Ovary (tissue), 10 donors: ENCODE measurements at places on chromosomes 13 and 19. TPM values are rescaled to one million over a fixed set of nuclear protein-coding genes. Genes with fewer than 3 reads are reported as not detected.

The DCAF15 gene
- polyA plus RNA-seq = 29.1 TPM

The ATXN8OS gene
- not detected for polyA plus RNA-seq

DNA sequence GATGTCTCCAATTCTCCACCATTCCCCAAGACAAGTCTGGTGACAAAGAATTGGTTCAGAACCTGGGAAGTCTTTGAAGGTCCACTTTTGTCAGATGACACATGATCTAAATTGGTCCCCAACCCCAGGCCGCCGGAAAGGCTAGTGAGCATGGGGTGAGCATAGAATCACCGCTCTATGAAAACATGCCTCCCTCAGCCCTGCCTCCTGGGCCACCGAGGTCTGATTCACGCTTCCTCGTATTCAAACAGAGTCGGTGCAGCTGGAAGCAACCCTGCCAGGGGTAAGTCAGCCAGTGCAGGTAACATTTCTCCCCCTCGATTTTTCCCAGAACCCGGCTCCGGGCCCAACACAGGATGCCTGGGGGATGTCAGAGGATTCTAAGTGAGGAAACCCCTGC lies 33.9 kb upstream of the KLF2 start:
- no peak for DNase-seq

DNA sequence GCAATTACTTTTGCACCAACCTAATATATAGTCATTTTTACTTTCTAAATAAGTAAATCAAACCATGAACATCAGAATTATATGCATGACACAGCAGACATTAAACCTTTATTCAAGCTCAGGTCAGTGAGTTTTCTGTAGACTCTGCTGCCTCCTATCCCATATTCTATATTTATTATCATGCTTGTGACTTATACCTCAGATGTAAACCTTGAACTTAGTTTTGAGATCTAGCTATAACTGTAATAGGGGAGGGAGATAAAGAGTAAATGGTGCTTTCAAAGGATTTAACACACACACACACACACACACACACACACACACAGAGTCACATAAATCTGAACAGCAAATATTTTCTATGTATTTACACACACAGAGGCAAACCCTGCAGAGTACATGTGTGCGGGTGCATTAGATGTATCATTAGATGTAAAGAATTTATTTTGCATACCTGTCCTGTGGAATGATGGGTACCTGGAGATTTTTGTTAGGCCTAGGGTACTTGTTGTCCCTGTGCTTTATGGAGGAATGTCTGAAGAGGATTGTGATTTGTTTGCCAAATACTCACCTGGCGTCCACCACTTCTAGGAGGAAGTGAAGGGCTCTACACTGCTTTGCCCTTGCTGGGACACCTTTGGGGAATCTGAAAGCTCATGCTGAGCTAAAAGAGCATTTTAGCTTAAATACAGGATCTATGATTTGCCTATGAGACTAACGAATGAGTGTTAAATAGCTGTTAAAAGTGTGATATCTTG lies 521.9 kb downstream of the KLF5 start:
- no peak for DNase-seq

The FARP1 gene
- polyA plus RNA-seq = 10.2 TPM

The WBP4 gene
- polyA plus RNA-seq = 13.2 TPM

DNA sequence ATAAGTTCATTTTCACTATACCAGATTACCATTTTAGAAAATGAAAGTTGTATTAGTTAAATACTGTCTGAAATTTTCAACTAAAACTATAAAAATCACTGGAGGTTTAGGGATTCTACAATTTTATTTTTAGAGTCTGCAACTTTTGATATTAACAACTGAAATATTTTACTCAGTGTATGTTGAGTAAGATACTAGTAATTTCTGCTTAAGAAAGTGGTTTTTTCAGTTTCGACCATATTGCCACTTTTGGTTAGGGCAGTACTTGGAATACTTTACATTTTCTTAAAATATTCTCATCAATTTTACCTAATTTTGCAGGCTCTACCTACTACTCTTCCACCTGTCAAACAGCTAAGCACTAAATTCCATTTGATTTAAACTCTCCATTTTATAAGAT lies 59.6 kb downstream of the KCNRG start:
- no peak for DNase-seq

DNA sequence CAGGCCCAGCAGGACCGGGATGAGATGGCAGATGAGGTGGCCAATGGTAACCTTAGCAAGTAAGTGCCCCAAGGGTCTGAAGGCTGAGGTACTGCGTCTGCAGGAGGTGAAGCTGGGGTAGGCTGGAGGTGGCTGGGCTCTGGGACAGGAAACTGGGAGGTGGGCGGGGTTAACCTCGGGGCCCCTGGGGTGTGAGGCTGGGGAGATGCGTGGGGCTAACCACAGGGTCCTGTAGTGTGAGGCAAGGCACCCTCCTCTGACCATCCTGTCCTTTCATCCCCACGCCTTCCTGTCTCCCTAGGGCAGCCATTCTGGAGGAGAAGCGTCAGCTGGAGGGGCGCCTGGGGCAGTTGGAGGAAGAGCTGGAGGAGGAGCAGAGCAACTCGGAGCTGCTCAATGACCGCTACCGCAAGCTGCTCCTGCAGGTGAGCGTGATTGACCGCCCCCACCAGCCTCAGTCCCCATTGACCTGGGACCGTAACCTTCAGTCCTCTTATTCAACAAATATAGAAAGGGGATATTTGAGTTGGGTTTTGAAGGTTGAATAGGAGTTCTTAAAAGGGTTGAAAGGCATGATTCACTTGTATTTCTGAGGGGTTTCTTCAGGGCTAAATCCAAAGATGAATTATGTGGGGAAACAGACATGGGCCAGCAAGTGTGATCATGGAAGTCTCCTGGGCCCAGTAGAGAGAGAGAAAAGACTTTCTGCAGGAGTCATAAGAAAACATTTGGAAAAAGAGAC lies 35.7 kb downstream of the KCNC3 start:
- DNase-seq = no peak

DNA sequence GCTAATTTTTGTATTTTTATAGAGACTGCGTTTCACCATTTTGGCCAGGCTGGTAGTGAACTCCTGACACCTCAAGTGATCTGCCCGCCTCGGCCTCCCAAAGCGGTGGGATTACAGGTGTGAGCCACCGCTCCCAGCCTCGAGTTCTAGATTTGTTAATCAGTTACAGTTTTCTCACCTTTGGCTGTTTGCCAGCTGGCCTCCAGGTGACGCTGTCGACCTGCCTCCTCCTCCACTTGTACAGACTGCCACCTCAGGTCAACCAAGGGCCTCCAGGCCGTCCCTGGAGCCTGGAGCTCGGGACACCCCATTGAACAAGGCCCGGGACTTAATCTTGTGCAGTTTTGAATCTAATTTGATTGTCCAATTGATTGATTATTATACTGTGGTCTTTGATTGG lies 45.5 kb downstream of the IER2 start:
- no peak for DNase-seq

DNA sequence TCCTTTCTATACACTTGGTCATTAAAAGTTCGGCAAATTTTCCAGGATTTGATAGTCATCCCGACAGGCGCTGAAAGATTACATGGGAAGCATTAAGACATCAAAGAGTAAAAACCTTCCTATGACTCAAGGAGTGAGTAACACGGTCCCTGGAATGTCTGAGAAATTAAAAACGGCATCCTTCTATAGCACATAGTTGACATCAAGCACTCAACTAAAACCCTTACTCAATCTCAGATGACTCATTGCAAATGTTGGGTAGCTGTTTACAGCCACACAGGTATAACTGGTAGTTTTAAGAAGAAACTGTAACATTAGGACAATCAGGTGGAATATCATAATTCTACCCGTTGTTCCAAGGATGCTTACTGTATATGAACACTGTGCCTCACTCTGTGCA lies 6.4 kb upstream of the LGALS13 start:
- DNase-seq = no peak

The FCER2 gene
- polyA plus RNA-seq = 0.08 TPM

- no peak for DNase-seq
Observed at GRCh38 chr19:44636439-44637389, 7.0 kb upstream of the PVR start.

DNA sequence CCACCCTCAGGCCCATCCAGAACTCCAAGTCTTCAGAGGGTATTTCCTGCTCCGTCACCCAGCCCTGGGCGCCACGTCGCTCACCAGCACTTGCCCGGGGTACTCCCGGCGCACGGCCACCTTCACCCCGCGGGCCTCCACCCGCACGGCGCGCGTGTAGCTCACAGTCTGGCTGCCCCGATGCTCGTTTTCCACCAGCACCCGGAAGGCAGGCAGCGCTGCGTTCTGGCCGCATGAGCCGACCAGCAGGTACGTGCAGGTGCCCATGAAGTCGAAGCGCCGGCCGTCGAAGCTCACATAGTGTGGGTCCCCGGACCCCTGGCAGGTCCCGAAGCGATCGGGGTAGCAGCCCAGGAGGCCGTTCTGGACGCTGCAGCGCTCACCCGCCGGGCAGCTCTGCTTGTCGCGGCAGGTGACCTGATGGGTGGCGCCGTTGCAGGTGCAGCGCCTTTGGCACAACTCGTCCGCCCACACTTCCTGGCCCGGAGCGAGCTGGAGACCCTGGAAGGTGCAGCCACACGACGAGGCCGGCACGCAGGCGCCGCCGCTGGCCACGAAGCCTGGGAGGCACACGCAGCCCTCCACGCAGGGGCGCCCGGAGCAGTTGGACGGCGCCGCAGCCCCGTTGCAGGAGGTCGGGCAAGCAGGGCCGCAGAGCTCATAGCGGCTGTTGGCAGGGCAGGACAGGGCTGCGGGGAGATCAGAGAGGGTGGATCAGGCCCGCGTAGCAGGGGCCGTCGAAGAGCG lies 19.2 kb downstream of the FCGBP start:
- DNase-seq = no peak

GRCh38 chr13:48403151-48403631 lies 9.7 kb downstream of the LPAR6 start:
- DNase-seq = no peak

DNA sequence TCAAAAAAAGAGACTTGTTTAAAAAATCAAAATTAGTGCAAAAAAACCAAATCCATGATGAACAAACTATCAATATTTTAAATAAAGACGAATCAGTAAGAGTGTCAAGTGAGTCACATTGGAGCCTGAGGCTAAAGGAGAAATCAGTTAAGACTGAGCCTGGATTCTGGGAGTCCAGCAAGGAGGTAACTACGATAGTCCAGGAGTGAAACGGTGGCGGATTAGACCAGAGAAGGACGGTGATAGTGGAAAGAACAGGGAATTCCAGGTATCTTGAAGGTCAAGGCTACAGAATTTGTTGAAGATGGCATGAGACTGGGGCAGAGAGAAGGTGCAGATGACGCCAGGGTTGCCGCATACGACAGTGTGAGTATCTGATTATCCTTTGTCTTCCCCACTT lies 7.0 kb upstream of the NPAS1 start:
- no peak for DNase-seq

The ZIM2 gene
- 2.7 TPM for polyA plus RNA-seq

GRCh38 chr13:110150384-110151101 lies 156.4 kb downstream of the COL4A1 start:
- DNase-seq = no peak

DNA sequence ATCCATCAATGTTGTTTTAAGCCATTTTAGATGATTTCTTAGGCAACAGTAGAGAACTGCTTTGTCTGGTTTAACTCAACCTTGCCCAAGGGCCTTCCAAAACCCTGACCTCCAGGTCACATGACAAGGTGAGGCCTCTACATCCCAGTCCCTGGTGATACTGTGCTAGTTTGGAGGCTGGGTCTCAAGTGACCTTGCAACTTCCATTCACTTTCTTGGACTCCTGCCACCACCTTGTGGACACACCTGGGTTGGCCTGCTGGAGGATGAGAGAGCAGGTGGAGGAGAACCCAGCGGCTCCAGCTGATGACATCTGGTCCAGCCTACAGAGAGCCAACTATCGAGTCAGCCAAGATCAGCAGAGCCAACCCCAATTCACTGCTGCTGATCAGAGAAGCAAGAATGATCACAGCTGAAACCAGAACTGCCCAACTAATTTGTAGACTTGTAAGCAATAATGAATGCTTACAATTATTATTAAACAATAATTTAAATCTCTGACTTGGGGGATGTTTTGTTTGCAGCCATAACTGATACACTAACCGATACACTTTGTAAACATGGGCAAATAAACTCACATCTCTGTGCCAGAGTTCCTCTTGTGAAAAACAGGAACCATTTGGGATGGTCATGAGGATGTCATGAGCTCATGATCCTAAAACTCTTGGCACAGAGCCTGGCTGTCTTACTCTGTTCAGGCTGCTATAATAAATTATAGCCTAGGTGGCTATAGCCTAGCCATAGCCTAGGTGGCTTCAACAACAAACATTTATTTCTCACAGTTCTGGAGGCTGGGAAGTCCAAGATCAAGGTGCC lies 11.5 kb downstream of the FAM187B start:
- no peak for DNase-seq

The CD209 gene
- polyA plus RNA-seq = 26.1 TPM

The NALCN gene
- 2.0 TPM for polyA plus RNA-seq

DNA sequence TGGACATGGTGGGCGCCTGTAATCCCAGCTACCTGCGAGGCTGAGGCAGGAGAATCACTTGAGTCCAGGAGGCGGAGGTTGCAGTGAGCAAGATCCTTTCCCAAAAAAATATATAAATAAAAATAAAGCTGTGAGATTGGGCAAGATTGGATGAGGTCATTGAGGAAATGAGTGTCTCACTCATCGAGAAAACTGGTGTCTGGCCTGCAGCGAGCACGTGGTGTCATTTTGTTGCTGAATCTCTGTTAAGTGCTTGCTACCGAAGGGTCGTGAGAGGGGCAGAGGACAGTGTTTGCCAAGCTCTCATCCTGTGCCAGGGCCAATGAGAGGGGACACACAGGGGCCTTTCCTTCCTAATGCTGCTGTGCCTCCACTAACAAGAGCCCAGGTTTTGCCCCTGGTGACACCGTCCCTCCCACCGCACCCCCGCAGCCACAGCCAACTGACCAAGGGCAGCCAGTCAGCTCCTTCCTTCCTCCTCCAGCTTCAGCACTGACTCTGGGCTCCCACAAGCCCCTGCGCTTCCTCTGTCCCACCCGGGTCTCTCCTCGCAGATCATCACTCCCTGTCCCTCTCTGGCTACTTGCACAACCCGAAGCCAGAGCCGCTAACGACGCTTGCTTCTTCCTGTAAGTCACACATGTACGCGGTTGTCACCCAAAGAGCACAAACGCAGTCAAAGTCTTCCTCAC lies 3.2 kb downstream of the POLD1 start:
- no peak for DNase-seq

DNA sequence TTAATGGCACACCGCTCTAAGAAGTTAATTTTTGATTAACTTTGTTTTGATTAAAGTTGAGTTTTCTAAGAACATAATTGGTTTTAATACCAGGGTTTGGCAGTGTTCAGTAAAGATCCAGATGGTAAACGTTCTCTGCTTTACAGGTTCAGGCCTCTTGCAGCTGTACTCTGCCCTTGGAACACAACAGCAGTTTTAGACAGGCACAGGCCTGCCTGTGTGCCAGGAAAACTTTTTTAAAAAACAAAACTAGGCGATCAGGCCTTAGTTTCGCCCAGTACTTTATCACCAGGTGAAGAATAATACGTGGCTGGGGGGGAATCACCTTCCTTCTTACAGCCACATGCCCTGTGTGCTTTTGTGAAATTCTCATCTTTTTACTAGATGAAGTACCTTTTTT lies 38.0 kb upstream of the TEX29 start:
- no peak for DNase-seq

The NFIC gene
- 31.9 TPM for polyA plus RNA-seq

- DNase-seq = no peak
Observed at GRCh38 chr13:101584331-101584730, 131.9 kb downstream of the ITGBL1 start.
